Adrenal gland (tissue), 19 donors: ENCODE measurements at places on chromosomes 12 and 14. TPM values are rescaled to one million over a fixed set of nuclear protein-coding genes. Genes with fewer than 3 reads are reported as not detected.

GRCh38 chr12:87812030-87812429, 217.2 kb downstream of the C12orf50 start:
- DNase-seq, result no peak

DNA sequence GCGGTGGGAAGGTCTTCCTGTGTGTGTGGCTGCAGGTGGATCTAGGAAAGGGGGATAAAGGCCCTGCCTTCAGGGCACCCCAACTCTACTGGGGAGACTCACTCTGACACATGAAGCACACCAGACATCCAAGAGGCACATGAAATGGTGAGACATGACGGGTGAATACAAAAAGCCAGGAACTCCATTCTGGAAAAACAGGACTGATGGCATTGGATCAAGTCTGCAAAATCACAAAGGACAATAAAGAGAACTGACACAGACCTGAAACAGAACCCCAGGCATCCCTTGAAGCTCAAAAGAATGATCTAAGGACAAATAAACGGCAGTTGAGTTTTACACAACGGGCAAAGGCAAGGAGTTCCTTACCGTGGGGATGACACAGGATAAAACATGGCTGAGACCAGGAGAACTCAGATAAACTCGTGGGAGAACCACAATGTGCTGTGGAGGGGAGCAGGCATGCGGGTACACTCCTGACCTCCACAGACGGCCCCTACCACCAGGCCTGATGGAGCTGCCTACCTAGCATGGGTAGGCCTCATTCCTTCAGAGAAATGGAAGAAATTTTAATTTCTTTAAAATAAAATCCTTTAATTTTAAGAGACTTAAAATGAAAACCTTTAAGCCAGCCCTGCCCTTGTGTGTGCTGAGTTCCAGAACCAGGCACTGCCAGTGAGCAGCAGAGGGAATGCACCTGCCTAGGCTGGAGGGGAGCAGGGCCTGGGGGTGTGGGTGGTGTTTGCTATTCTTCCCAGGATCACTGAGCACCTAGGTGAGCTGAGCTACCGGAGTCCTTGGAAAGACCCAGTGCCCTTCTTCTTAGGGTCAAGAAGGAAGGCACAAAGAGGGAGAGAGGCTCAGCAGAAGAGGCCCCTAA, 100.1 kb downstream of the SINHCAF start:
- no peak for DNase-seq

DNA sequence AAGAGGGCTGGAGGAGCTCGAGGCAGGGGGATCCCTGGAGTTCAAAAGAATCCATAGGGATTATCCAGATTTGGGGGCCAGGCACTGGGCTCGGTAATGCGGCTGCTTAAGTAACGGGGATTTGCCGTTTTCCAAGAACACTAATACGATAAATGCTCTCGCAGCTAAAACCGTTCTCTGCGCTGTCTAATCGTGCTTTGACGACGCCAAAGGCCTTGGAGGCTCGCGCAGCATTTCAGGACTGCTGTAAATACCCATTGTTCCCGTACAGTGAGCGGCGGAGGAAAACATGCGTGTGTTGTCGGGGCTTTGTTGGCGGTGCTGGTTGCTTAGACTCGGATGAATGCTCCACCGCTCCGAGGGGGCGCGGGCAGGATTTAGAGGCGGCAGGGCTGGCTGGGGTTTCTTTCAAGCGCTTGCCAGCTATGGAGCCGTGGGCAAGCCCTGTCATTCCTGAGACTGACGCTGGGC, 26.2 kb downstream of the DIO3 start:
- no peak for DNase-seq

DNA sequence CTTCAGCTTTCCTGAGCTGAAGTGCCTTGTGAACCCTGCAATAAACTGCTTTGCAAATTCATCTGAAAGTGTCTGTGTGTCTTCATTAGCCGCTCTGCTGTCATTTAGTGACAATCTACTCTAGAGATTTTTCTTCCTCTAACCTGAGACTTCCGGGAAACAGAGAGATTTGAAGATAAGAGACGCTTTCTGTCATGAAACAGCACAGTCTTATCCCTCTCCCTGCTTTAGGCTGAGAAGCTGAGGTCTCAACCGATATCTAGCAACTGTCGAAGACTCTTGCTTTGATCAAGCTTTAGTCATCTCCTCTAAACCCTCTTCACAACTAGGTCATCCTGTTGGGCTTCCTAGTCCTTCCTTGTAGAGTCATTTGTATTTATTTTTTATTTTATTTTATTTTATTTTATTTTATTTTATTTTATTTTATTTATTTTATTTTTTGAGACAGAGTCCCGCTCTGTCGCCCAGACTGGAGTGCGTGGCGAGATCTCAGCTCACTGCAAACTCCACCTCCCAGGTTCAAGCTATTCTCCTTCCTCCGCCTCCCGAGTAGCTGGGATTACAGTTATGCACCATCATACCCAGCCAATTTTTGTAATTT, 1.2 kb downstream of the RNASE2 start:
- no peak for DNase-seq

DNA sequence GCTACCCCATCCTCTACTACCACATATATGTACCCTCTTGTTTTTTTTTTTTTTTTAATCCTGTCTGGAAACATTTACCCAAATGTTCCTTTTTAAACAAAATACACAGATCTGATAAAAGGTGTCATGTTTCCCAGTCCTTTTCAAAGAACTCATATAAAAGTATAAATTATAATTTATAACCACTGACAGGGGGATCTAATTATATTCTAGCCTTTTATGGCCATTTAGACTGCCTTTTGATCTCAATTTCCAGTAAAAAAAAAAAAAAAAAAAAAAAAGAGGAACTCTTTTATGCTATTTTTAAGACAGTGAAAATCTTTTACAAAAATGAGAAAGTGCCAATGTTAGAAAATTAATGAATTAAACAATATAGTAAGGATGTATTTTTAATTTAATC, 65.0 kb downstream of the NAV3 start:
- no peak for DNase-seq

- no peak for DNase-seq
Observed at GRCh38 chr12:3139760-3140159, 62.6 kb downstream of the TSPAN9 start.

DNA sequence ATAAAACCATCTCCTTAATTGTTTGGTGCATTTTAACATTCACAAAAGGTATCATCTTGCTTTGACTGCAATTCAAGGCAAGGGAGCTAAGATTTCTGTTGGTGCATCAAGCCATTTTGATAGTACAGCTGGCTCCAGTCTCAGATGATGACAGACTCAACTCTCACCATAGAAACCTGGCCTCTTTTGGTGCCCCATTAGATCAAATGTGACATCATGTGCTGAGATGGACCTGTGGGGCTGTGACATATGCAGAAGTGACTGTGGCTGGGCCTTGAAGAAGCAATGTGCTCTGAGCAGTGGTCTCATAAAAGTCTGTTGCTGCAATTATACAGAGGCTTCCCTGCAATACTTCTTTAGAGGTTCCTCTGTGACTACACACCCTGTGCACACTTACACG, 88.4 kb downstream of the SLC2A13 start:
- DNase-seq, result no peak

DNA sequence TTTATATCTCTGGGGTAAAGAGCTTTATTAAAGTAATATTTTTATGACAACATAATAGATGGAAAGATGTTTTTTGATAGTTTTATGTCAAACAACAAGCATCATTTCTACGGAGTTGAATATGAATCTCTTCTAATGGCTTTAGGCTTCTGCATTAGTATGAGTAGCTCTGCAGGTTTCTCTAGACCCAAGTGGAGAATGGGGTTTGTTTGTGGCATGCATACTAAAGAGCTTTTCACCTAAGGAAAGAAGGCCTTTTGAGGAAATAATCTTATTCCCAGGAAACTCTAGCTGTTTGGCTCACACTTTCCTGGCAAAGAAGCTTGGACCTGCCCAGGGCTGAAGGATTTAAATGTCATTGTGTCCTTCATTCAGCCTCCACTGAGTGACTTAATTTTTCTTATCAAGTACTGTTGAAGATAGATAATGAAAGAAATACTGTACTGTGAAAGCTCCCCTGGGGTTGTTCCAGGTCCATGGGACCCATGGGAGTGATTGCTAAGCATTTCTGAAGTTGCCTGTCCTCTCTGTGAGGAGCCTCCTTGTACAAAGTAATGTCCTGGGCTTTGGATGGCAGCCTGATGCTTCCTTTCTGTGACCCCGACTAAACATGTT, 469.3 kb downstream of the LRIG3 start:
- peak; percentile 23 for DNase-seq

DNA sequence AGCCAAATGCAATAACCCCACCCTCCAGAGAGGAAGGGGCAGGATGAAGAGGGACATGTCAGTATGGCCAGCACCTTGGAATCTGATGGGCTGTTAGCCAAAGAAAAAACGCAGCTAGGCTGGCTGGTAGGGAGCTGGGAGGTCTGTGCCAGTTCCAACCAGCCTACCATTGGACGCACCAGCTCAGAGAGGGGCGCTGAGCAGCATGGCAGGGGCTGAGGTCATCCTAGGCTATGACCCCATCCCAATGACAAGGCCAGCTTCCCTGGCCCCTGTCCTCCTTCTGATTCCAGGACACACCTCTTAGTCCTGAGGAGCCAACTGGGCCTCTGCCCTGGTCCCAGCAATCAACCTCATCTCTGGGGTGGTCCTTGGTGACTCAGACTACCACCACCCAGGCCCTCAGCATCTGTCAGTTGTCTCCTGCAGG, 12.2 kb downstream of the ACTN1 start:
- no peak for DNase-seq

DNA sequence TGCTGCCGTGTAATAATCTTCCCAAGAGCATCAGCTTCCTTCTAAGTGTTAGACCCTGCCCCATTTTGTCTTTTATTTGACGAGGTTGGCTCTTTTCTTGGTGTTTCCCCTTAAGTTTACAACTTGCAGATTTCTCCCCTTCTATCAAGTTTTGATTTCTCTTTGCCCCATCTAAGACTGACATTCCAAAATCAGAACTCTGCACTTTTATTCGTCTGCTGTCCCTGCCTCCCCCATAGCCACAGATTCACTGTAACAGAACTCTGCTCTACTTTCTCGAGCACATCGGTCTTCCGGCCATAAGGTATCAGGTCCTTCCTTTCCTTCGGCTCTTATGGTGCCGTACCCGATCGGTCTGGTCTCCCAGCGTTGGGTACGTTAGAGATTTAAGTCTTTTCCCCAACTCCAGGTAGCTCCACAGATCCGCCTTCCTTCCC, 563 bp downstream of the DCP1B start:
- DNase-seq, result no peak

GRCh38 chr14:99718031-99718810, 34.1 kb downstream of the CYP46A1 start:
- DNase-seq, result no peak

- no peak for DNase-seq
Observed at GRCh38 chr12:70828351-70828750, 92.2 kb downstream of the PTPRR start.

- peak; percentile 83 for DNase-seq
Observed at GRCh38 chr14:75279153-75279762, 630 bp downstream of the FOS start.

DNA sequence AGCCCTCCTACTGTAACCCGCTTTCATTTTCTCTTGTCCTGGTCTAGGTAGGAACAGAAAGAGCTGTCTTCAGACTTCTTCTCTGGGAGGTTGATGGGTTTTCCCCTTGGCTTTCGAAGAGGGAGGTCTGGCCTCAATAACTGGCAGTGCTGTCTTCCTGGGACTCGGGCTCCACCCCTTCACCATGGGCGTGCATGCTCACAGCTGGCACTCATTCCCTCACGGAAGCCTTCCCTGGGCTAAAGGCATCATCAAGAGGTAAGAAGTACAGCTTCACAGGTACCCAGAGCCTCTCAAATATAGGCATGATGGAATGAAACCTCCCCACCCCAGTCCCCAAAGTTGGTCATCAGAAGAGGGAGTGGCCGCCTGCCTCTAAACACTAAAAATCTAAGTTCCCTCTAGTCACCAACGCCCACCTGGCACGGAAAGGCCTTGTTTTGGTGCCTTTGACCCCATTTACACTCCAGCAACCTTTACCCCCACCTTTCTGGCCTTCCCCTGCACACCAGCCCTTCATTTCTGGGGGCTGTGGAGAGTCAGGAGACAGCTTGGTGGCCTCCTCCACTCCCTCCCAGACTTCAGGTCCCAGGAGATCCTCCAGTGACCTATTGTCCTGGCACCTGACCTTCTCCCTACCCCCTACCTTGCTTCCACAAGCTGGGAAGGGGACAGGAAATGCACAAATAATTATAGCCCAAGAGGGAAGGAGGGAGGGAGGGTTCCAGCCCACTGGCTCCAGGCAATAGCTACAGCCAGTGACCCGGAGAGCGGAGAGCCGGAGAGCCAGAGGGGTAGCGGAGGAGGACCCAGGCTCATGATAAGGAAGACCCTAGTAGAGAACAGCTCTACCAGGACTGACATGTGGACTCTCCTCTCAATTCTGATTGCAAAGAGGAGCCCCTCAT, 2.8 kb downstream of the RAPGEF3 start:
- no peak for DNase-seq

DNA sequence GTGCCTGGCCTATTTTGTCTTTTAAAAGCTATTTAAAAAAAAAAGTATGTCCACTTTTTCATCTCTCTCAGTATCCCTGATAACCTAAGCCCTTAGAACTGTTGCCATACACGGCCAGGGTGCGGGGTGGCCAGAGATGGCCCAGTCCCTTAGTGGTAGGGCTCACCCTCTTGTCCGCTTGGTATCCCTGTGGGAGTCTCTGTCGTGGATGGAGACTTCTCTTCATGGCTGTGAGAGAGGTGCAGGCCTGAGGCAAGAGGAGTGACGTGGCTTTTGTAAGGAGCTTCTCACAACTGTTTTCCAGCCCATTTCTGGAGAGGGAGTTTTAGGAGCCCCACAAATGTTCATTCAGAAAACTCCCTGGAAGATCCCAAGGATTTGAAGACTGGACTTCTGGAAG, 26.8 kb downstream of the XRCC3 start:
- no peak for DNase-seq

DNA sequence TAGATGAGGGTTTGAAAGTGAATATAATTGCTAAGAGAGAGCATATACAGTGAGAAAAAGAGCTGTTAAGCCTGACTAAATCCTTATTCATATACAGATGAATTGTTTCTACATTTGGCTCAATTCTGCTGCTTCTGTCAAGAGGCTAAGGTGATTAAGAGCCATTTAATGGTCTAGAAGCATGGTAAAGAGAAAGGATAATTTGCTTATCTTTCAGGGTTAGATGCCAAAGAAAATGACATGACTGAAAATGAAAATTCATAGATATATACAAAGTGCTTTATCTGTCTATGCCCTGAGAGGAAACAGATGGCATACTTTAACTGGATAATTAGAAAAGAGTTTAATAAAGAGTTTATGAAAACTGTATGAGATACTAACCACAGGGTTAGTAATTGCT, 834.9 kb downstream of the SLC6A15 start:
- DNase-seq, result no peak

DNA sequence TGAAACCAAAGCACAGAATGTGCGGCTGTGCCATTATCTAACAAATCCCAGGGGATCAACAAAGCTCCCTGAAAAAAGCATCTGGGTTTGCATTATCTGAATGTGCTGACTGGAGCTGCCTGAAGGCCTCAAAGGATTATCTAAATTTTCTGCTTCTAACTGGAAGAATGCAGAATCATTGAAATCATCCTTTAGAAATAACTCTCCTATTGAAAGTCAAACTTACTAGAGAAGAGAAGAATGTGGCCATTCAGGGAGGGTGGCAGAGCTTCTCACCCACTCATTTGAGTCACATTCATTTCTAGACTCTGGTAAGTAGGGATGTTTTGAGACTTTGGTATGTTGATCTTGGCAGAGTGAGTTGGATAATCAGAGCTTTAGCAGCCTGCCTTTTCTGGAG, 220.6 kb upstream of the RGS6 start:
- no peak for DNase-seq

FOXA1 gene
- 0.32 TPM for total RNA-seq

ACADS gene
- total RNA-seq, result 101 TPM

MGP gene
- 1,016 TPM for total RNA-seq
